ENCODE measurements at places on chromosomes 11 and 22.

GRCh38 chr11:76150141-76150540 is 56.2 kb downstream of the WNT11 start:
- no peak for DNase-seq

- DNase-seq = no peak
These were observed 6.5 kb upstream of the RAB38 start for GRCh38 chr11:88181776-88182175.

DNA sequence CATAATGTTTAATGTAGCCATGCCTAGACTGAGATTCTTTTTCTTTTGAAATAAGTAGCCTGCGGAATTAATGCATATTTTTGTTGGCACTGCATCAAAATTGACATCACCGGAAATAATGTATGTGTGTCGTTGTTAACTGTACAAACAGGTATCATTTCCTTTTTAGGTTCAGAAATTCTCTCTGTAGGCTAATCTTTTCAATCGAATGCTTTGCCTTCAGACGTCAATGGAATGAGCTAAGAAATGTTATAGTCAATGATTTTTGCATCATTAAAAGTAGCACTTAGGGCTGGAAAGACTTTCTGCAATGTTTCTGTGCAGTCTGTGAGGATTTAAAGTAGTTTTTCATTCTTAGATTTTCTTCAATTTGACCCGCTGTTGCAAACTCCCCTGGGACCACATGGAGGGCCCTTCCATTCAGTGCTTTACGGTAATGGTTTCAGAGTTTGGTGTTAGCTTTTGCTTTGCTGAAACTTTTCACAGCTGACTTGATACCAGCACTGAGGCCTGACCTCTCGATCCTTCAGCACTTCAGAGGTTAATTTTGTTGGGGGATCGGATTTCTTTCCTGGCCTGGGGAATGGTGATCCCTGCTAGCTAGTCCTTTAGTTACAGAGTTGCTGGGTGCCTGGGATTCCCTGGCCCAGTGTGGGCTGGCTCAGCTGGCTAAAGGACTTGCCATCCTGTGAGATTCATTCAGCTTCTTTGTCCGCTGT is 137.8 kb downstream of the DBX1 start:
- peak; percentile 66 for DNase-seq

- DNase-seq = no peak
These were observed 36.8 kb downstream of the CERK start for GRCh38 chr22:46701262-46701661.

- DNase-seq = peak; percentile 77
These were observed 26.2 kb upstream of the TPBGL start for GRCh38 chr11:75214411-75214821.

DNA sequence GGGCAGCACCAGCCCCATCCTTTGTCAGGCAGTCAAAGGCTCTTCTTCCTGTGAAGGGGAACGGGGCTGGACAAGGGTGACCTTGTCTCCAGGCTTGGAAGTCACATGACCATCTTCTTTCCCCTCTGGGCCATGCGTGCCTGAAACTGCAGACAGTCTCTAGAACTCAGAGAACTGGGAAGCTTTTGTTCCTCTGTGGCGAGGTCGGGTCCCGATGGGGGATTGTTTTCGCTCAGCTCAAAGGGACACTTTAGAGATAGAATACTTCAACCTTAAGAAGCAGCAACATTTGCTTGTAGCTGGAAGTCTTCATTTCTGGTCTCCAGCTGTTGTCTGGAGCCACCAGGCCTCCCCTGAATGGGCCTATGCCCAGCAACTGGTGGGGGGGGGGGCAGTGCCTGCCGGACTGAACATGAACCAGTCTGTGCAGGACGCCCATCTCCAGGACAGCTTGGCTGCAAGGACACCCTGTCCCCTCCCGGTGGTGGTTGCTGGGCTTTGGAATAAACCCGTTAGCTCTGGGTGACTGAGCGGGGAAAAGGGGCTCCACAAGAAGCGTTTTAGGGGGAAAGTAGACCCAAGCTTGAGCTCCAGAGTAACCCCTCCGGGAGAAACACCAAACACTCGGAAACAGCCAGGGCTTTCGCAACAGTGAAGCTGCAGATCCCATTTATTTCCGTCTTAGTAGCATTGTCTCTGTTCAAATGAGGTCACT is 55.7 kb upstream of the EMID1 start:
- no peak for DNase-seq

DNA sequence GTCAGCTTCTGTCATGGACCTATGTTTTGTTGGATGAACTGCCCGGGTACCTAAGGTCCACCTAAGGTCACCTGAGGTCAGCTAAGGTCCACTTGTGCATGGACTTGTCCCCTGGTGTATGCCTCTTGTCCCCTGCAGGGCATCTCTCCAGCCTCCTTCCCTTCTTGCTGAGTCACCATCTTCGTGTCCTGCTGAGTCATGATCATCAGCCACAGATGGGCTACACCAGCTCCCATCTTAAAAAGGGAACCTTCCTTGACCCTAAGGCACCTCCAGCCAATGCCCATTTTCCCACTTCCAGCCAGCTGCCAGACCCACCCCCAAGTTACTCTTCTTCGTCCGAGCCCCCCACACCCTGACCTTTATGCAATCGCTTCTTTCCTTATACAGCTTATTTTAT is 544.9 kb downstream of the TBC1D22A start:
- DNase-seq = no peak

DNA sequence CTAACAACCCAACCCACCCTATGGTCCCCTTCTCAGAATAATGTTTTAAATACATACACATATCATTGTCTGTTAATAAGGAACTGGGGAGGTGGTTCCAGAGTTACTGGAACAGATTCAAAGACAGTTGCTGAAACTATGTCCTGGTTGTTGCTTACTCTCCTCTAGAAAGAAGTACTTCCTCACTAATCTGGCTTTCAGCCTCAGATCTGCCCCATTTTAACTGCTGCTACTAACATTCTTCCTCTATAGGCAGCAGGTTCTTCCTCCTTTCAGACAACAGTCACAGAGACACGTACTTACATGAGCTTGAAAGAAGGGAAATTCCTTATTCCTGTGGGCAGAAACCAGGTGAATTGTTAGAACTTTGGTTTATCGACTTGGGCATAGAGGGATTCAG is 8.1 kb upstream of the NEU3 start:
- no peak for DNase-seq

- DNase-seq = peak; percentile 65
These were observed 142.7 kb upstream of the CTSC start for GRCh38 chr11:88480223-88480622.

DNA sequence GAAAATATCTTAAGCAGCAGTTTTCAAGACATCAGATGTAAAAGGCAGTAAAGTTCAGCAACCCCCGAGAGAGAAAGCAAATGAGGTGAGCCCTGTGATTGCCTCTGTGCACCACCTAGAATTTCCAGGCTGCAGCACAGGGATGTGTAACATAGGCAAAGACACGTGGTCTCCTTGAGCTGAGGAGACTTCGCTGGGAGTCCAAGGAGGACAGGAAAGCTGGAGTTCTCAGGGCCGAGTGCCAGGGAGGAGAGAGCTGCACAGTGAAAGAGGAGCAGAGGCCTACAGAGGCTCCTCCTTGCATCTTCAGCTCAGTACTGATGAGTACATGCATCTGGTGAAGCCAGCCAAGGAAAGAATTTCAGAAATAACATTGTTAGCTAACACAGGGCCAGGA is 17.6 kb upstream of the TOLLIP start:
- no peak for DNase-seq

DNA sequence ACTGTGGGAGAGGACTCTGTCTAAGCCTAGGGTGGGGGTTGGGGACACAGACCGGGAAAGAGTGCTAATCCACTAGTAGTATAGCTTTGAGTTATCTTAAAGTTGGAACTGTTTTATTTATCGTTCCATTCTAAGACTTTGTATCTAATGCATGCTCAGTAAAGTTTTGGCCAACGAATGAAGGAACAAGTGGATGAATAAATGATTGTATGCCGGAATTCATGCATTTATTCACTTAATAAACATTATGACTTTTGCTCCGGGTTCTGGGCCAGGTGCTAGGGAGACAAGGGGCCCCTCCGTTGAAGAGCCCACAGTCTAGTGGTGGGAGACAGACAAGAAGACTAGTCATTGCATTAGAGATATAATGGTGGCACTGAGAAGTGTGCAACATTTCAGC is 645 bp downstream of the RNF121 start:
- no peak for DNase-seq

- DNase-seq = no peak
These were observed 651 bp upstream of the FAM83F start for GRCh38 chr22:39994041-39994565.

GRCh38 chr22:44085743-44086270 is 61.7 kb downstream of the PARVB start:
- peak; percentile 28 for DNase-seq

DNA sequence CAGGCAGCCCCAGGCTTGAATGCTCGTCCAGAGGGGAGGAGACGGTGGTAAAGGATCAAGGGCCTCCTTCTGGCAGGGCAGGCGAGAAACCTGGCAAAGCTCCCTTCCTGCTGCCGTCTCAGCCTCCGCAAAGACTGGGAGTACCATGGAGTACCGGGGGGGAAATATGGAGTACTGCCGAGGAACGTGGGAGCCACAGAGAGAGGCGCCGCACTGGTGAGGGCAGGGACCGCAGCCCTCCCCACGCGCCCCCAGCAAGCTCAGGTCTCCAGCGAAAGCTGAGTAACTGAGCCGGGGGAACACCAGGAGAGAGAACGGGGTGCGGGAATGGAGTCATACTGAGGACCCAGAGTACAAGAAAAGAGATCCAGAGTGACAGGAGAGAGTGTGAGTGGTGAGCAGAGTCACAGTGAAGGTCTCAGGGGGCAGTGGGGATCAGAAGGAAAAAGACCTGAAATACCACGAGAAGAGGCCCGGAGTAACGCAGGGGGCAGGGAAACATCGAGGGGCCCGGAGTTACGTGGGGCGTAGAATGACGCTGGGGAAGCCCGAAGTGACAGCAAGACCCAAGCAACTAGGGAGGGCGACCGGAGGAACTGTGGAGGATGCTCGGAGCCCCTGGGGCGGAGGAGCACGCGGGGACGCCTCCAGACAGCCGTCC is 740 bp downstream of the EML3 start:
- no peak for DNase-seq

- no peak for DNase-seq
These were observed 75.9 kb upstream of the GAB2 start for GRCh38 chr11:78493413-78493975.

DNA sequence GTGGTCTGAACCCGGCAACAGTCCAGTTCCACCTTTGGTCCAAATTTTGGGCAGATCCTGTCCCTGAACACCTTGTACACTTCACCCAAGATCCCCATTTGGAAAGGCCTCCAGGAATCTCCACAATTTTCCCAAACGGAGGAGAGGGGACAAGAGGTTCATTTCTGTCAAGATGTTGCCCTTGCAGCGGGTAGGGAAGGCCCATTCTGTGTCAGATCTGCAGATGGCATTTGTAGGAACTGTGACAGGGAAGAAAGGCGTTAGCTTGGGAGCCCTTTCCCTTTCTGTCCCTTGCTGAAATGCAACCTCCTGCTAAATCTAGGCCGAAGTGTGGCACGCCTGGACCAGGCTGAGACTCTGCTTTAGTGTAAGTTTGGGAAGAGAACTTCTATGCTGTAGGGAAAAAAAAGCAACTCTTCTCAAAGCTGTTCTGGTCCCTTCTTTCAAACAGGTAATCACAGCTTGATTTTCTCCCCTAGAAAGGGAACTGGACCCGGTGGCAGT is 86.0 kb downstream of the SCN3B start:
- no peak for DNase-seq

GRCh38 chr11:47186700-47187695 is 764 bp upstream of the PACSIN3 start:
- no peak for DNase-seq

GRCh38 chr11:67442504-67443404 is 522 bp downstream of the CORO1B start:
- DNase-seq = no peak

GRCh38 chr11:88179141-88179540 is 3.9 kb upstream of the RAB38 start:
- no peak for DNase-seq

DNA sequence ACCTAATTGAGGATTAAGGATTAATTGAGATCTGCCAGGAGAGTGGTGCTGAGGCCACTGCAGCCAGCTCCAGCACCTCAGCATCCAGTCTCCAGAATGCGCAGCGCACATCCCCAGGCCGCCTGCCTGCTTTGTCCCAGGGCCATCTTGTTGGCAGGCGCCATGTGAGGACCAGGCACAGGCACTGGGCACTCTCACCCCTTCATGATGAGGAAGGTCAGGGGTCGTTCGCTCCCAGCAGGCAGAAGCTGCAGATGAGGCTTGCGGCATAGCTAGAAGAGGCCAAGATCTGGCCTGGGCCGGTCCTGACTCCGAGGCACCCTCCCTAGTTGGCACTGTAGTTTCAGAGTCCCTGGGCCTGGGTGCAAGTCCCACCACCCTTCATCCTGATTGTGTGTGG is 6.4 kb downstream of the CABP2 start:
- no peak for DNase-seq

- DNase-seq = no peak
These were observed 15.5 kb downstream of the TSKU start for GRCh38 chr11:76798671-76799065.

- DNase-seq = no peak
These were observed 41.4 kb downstream of the WNT7B start for GRCh38 chr22:45935573-45935972.

GRCh38 chr11:124938970-124939369 is 3.1 kb upstream of the HEPACAM start:
- DNase-seq = no peak

DNA sequence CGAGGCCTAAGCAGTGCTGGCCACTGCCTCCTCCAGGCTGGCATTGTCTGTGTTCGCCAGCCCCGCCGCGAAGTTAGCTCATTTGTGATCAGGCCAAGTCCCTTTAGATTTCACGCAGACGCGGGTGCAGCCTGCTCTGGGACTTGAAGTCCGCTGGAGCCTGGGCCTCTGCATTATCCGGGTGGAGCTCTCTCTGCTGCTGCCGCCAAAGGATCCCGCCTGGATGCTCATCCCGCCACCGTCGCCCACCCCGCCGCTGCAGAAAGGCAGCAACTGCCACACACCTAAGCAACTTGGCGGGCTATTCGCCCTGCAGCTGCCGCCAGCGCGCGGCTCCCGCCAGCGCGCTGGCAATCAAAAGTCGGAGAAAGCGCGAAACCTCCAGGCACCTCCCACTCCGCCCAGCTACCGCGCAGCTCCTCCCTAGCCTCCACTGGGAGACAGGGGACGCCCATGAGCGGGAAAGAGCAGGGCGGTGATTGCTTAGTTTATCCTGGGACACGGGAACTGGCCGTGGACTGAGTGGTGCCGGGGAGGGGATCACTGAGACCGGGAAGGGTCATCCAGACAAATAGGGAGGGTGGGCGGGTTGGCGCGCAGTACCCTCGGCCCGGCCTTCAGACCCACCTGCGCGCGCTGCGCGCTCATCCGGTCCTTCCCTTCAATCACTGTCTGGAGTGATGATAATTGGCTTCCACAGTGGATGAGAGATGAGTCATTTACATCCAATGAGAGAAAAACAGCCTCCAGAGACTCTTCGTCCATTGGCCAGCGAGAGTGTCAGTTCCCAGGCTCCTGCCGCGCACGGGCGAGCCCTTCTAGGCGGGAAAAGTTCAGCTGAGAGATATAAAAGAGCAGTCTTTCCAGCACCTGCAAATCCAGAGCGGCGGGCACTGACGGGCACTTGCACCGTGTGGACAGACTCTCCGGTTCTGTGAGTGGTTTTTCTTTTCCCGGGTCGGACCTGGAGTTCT is at the start of gene FAM111B:
FAM111B (plus strand) TSS at position 875 of the 974 bp plus-strand sequence. CDS start 2,389 bp downstream, outside the sequence.
- DNase-seq = peak; percentile 73

- no peak for DNase-seq
These were observed 77.5 kb upstream of the VPREB1 start for GRCh38 chr22:22166941-22167713.

- no peak for DNase-seq
These were observed 85.1 kb downstream of the CEP164 start for GRCh38 chr11:117412653-117413275.
